OCI-M1 (cell line): ENCODE measurements at places on chromosomes 13 and 19.

GRCh38 chr13:29917650-29918049 is 67.2 kb upstream of the UBL3 start:
- no peak for DNase-seq

GRCh38 chr19:38970664-38971532 is 4.6 kb downstream of the FBXO17 start:
- DNase-seq: no peak

DNA sequence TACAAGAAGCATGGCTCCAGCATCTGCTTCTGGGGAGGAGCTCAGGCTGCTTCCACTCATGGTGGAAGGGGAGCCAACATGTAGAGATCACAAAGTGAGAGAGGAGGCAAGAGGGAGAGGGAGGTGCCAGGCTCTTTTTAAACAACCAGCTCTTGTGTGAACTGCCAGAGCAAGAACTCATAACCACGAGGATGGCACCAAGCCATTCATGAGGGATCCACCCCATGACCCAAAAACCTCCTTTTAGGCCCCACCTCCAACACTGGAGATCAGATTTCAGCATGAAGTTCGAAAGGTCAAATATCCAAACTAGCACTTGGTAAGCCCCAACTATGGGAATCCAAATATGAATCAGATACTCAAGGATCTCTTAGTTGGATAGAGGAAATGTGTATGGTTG is 131.2 kb downstream of the RXFP2 start:
- no peak for DNase-seq

GRCh38 chr19:4439243-4439642 is 18.4 kb downstream of the UBXN6 start:
- DNase-seq: no peak

- no peak for DNase-seq
Measured at GRCh38 chr19:15998166-15998565, 49.4 kb downstream of the OR10H4 start.

DNA sequence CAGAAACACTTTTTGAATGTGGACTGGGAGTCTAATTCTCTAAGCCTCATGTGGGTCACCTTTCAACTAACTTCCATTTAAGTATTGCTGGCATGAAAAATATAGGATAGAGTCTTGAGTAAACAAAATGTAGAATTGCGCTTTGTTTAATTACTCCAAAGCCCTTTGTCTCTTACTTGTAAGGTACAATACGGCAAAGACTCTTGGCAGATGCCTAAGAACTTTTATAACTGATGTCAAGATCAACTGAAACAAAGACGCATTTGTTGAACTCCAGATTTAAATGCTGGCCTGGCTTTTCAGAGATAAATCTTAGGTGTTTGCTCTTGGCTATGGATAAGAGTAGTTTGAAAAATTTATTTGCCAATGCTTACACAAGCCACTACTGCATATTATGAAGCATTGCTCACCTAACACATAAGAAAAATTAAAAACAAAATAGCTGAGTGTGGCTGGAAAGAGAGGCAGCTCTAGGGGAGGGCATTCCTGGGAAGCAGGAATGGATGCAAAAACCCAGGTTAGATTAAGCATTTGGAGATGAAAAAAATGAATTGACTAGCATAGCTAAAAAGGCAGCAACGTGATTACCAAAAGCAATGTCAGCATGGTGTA is 107.3 kb upstream of the STARD13 start:
- DNase-seq: no peak
